ENCODE measurements at places on chromosomes 16 and 17.

- DNase-seq: no peak
These were observed 9.2 kb upstream of the SSTR2 start for GRCh38 chr17:73155410-73156165.

DNA sequence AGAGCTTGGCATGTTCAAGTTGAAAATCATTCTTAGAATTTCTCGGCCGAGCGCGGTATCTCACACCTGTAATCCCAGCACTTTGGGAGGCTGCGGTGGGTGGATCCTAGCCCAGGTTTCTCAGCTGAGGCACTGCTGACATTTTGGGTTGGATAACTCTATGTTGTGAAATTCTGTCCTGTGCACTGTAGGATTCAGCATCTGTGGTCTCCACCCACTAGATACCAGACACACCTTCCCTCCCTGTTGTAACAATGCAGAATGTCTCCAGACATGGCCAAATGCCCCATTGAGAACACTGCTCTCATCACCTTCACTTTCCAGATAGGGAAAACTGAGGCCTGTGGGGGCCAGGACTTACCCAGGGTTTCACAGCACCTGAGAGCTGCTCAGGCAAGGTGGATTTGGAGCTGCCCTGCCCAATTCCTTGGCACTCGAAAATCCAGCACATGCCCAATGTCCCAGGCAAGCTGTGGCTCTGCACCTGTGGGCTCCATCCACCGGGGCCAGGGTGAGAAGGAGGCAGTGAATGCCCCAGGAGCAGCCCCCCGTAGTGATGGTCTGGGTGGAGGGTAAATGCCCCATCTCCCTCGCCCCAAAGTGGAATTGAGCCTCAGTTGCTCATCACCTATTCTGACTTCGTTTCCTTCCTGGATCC is 20.2 kb upstream of the TVP23A start:
- no peak for DNase-seq

GRCh38 chr16:19517424-19518089 is 4.3 kb downstream of the GDE1 start:
- DNase-seq: no peak

GRCh38 chr16:11429123-11429522 is 83.9 kb downstream of the RMI2 start:
- no peak for DNase-seq

DNA sequence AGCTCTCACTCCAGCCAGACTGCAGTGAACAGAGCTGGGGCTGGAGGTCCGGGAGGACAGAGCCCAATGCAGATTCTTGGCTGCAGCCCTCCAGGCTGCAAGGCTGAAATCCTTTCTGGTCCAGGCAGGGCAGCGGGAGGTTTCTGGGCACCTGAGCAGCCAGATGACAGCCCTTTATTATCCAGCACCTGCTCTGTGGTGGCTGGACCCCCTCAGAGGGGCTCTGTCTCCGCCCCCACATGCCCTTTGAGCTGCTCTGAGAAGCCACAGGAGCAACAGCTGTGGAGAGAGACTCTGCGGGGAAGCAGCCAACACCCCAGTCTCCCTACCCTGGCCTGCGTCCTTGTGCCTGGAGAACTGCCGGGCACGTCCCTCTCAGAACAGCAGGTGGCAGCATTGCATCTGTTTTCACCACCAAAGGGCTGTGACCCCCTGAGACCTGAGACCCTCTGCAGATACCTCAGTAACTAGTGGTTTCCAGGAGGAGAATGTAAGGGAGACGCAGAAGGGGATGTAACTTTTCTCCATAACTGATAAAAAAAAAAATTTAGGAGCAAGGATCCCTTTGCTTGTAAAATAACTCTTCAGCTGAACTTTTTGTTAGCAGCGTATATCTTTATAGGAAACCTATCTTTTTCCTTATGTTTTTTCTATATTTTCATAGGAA is 3.7 kb upstream of the CNP start:
- peak; percentile 70 for DNase-seq

- DNase-seq: no peak
These were observed 90.2 kb upstream of the RPL38 start for GRCh38 chr17:74113326-74113725.

GRCh38 chr17:33779234-33779591 is 475.9 kb upstream of the CCL2 start:
- DNase-seq: no peak

GRCh38 chr17:19677736-19678379 is 29.3 kb downstream of the ALDH3A2 start:
- DNase-seq: no peak

DNA sequence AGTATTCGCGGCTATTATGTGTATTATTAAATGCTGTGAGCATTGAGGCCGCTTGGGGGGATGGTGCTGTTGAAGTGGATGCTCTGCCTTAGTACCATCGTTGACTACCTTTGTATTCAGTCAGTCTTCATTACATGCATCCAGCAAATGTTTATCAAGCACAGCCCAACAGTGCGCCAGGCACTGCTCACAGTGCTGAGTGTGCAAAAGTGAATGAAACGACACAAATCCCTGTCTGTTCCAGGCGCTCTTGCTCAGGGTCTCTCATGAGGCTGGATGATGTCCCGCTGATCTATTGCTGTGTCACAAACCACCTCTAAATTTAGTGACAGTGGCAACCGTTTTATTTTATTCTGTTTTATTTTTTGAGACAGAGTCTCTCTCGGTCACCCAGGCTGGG is 53.8 kb downstream of the OTOA start:
- no peak for DNase-seq

DNA sequence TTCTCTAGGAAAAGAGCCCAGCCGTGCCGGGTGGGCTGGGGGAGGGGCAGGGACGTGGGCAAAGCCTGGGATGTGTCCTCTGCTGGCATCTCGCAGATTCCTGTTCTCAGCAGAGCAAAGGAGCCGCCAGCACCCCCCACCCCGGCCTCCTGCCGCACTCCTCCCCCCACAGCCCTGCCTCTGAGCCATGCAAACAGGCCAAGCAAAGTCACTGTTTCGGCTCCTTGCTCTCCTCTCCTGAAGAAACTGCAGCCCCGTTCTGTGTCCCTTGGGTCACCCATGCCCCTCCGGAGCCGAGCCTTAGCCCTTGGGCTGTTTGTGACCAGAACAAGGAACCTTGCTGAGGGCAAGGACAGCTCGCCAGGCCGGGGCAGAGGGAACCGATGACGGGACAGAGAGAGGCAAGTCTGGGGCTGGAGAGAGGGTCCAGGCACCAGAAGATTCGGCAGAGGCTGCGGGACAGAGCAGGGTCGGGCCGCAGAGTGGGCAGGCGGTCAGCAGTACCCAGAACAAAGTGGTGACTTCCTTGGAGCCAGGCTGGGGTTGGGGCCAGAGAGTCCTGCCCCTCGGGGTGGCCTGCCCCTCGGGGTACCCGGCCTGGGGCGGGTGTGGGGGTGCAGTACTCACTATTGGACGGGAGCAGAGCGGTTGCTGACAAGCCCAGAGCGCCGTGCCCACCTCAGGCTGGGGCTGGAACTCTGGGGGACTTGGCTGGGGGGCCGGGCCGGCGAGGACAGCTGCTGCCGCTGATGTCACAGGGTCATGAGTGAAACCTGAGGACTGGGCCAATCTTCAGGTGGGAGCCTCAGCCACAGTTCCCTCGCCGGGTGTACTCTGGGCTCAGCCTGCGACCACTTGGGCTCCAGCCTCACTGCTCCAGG is 9.2 kb upstream of the PRR29 start:
- DNase-seq: no peak

DNA sequence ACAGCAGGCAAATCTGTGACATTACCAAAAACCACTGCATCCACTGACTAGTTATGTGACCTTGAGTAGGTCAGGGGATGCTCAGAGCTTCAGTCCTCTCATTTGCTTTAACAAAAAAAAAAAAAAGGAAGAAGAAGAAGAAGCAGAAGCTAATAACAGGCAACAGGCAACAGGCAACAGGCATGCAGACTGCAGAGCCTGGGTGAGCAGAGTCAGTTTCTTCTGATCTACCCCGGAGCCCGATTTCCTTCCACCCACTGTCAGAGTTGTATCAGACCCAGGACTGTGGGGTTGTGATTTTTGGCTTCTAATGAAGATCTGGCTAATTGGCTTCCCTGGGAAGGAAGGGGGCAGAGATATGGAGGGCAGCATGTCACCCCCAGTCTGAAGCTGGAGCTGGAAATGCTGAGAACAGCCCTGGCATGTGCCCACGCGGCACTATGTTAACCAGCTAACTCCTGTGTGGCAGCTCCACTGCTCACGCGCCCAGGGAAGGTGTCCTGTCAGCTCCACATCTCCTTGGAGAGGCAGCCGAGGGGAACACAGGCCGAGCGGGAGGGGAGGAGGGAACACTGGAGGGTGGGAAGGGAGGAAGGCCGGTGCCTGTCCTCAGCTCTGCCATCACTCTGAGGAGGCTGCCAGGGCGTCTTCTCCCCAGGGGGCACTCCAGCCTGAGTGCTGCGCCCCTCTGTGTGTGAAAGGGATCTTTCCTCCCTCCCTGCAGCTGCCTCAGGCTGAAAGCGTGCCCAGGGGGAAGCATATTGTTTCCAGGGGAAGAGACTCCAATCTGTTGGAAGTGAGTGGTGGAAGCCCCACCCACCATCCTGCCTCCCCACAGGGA is 17.6 kb downstream of the SRCIN1 start:
- no peak for DNase-seq

DNA sequence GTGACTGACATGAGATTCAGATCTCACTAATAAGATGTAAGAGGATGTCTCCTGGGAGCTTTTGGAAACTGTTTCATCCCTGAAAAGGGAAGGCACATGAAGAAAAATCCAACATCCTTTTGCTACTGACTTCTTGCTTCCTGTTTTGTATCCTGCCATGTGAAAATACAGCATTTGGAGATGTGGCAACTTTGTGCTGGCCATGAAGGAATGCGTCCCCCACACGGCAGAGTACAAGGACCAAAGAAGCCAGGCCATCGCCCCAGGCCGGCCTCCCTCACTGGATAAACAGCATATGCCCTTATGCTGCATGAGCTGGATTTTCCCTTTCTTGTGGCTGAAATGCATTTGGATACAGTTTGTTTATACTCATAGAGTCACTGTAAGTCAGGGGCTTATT is 5.5 kb upstream of the HASPIN start:
- no peak for DNase-seq

DNA sequence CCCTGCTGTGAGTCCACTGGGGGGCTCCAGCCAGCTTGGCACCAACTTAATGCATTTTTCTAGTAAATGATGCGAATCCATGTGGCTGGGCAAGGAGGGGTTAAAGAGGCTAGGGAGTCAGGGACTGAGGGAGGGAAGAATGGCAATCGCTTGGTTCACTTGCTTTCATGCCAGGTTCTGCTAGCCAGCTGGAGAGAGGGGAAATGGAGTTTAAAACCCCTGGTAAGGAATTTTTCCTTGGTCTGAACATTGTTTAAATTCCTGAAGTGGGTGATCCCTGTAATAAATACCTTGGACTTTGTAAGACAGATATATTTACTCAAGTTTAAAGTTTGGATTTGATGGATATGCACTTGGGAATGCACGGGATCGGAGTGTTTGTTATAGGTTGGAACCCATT is 22.8 kb downstream of the ANKFN1 start:
- DNase-seq: no peak

- no peak for DNase-seq
These were observed 275.6 kb upstream of the C16orf82 start for GRCh38 chr16:26791169-26791568.

DNA sequence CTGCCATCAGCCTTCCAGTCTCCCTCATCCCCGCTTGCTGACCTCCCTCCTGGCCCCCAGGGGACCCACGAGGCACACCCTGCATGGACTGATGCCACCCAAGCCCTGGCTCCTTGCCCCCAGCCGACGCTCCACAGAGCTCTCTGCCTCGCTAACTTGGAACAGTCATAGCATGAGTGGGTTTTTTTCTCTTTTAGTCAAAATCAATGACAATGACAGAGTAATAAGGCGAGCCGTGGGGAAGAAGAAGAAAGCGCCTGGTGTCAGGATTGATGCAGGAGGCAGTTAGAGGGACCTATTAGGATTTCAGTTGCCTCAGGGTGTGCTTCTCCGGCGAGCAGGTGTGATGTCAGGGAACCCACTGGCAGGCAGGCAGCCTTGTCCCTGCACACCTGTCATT is 176.3 kb upstream of the TNRC6C start:
- no peak for DNase-seq

GRCh38 chr17:36921095-36921851 is 16.0 kb upstream of the LHX1 start:
- DNase-seq: peak; percentile 45

DNA sequence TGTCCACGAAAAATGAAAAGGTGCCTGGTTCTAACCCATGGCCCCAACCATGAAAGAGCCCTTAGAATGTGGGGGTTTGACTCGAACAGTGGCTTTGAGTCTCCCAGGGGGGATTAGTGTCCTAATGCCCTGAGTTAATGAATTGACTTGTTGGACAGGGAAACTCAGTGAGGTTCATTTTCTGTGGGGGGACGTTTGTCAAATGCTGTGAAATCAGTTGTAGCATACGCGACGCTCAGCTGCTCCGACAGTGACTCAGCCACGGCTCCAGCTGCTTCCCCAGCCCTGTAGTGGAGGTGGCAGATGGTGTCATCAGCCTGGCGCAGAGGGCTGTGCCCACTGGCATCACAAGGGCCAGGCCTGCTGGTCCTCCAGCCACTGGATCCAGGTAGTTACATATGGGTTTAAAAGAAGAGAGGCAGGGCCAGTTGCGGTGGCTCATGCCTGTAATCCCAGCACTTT is 3.9 kb upstream of the TMEM235 start:
- no peak for DNase-seq

- no peak for DNase-seq
These were observed 9.2 kb upstream of the WFIKKN1 start for GRCh38 chr16:621526-622105.

- DNase-seq: no peak
These were observed 46.3 kb downstream of the METRNL start for GRCh38 chr17:83125515-83126274.

Data from activated CD4-positive, alpha-beta T cell treated with anti-CD3 and anti-CD28 coated beads for 4 hours (primary cell).